Neural crest cell (in vitro differentiated cells): ENCODE measurements at places on chromosomes 11 and 22. TPM values are rescaled to one million over a fixed set of nuclear protein-coding genes. Genes with fewer than 3 reads are reported as not detected.

- DNase-seq = no peak
- H3K27me3 ChIP-seq = no peaks in the 10 kb centered on the region
- no peak overlapping the region for H3K4me3 ChIP-seq
- H3K36me3 ChIP-seq = peaks cover 23% of the 10 kb centered on the region
- H3K27ac ChIP-seq = no peak overlapping the region
These were observed 43.3 kb downstream of the SESN3 start for GRCh38 chr11:95187723-95188122.

Gene PRR33
- total RNA-seq = not detected in 2 replicates

- H3K36me3 ChIP-seq = no peaks in the 10 kb centered on the region
- H3K4me3 ChIP-seq = no peak overlapping the region
- H3K4me1 ChIP-seq = no peaks in the 10 kb centered on the region
- no peaks in the 10 kb centered on the region for H3K27me3 ChIP-seq
- H3K27ac ChIP-seq = no peak overlapping the region
These were observed 29.3 kb upstream of the MMP7 start for GRCh38 chr11:102559839-102560238.

Gene OR4C3
- not detected in 2 replicates for total RNA-seq

GRCh38 chr11:62713343-62713742 lies 5.9 kb downstream of the GNG3 start:
- no peak overlapping the region for H3K4me3 ChIP-seq
- peaks cover 21% of the 10 kb centered on the region for H3K4me1 ChIP-seq
- no peak for DNase-seq
- no peak overlapping the region for H3K27ac ChIP-seq
- peaks cover 4% of the 10 kb centered on the region for H3K27me3 ChIP-seq

Gene CD3E
- total RNA-seq = not detected in 2 replicates

GRCh38 chr11:36598051-36598450 lies at the start of gene RAG2:
Gene RAG2, minus strand, starts transcription at chr11:36598236. Its CDS starts 4,068 bp downstream, at chr11:36594168.
- peaks cover 2% of the 10 kb centered on the region for H3K27me3 ChIP-seq
- peaks cover 15% of the 10 kb centered on the region for H3K4me1 ChIP-seq
- H3K36me3 ChIP-seq = no peaks in the 10 kb centered on the region
- no peak for DNase-seq
- no peak within 1 kb of the TSS for H3K27ac ChIP-seq

DNA sequence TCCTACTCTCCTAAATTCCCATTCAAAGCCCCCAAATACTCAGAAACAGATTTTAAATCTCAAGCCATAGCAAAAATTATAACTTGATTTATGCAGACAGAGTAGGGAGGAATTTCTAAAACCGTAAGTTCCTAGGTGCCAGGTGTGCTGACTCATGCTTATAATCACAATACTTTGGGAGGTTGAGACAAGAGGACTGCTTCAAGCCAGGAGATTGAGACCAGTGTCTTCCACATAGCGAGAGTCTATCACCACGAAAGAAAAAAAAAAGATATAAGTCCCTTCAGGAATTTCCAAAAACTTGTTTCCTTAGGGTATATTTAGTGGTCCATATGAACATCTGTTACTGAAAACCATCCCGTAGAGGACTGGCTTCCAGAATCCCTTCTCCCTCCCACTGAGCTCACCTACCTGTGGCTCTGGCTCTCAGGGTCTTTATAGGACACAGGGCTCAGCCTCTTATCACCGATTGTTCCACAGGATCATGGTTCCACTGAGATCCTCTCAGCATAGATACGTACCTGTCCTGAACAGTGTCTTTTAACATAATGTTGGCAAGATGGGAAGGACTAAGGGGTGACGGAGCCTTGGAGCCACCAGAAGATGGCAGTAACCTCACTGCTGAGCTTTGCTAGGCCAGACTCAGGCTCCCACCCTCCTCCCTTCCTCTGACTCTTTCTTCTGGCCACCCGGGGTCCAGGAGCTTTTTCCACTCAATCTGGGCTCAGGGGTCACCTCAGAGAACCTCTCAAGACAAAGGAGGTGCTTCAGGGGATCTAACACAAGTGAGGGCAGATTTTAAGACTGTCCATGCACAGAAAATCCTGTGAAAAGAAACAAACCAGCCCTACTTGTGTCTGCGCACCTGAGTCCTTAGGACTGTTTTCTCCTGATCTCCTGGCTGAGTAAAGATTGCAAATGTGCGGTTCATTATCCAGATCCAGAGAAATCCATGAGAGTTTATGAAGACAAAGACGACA lies 117.5 kb upstream of the TOP3B start:
- no peak overlapping the region for H3K27ac ChIP-seq
- no peaks in the 10 kb centered on the region for H3K4me1 ChIP-seq
- no peak for DNase-seq
- H3K4me3 ChIP-seq = no peak overlapping the region
- H3K36me3 ChIP-seq = no peaks in the 10 kb centered on the region

- H3K27ac ChIP-seq = peak overlapping the region; percentile 47
- H3K27me3 ChIP-seq = no peaks in the 10 kb centered on the region
- no peak overlapping the region for H3K4me3 ChIP-seq
These were observed 13.3 kb upstream of the SERPINH1 start for GRCh38 chr11:75548595-75549272.

Gene CASP5
- not detected in 2 replicates for total RNA-seq
